ENCODE measurements at places on chromosomes 11 and 22.

GRCh38 chr11:8531312-8531711, 62.7 kb downstream of the STK33 start:
- no peak for DNase-seq

DNA sequence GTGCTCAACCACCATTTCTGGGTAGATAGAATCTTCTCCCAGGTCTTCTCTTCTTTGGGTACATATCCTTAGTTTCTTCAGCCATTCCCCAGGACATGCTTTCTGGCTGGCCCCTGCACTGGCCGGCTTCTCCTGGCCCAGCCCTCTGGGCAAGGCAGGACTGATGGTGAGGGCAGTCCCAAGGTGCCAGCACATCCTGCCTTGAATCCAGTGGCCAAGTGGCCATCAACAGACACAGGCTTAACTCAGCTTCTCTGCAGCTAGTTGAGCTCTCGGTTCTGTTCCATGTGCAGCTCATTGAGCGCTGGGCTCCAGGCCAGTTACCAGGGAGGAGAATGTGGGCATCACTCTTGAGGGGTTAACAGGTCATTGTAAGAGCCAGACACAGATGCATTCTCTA, 17.6 kb downstream of the SMIM38 start:
- no peak for DNase-seq

GRCh38 chr22:25448435-25449051, 115.9 kb upstream of the GRK3 start:
- DNase-seq, result peak; percentile 35

GRCh38 chr22:50731811-50732624, 6.0 kb upstream of the ACR start:
- peak; percentile 21 for DNase-seq

GRCh38 chr11:6228520-6228919, 5.9 kb downstream of the FHIP1B start:
- DNase-seq, result no peak

- DNase-seq, result no peak
Observed at GRCh38 chr11:68750195-68751003, 921 bp downstream of the TESMIN start.

DNA sequence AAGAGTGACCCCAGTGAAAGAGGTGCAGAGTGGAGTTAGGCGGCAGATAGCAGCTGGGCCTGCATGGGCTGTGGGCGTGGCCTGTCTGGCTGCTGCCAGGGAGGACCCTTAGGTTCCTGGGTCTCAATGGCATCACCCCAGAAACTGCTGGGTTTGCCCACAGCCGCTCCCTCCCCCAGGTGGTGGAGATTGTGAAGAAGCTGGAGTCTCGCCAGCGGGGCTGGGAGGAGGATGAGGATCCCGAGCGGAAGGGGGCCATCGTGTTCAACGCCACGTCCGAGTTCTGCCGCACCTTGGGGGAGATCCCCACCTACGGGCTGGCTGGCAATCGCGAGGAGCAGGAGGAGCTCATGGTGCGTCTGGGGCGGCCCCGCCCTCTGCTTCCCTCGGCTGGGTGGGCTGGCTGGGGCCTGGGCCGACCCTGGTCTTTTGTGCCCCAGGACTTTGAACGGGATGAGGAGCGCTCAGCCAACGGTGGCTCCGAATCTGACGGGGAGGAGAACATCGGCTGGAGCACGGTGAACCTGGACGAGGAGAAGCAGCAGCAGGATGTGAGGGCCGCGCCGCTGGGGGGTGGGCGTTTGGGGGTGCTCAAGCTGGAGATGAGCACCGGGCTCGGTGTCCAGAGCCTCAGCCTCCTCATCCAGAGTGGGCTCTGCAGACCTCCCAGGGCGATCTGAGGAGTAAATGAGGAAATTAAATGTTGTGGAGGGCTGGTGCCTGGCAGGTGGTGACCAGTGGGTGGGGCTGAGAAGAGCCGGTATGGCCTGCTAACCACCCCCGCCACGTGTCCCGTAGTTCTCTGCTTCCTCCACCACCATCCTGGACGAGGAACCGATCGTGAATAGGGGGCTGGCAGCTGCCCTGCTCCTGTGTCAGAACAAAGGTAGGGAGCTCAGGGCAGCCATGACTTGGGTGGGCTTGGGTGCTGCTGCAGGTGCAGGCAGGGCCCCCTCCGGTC, 15.0 kb downstream of the SART1 start:
- no peak for DNase-seq

DNA sequence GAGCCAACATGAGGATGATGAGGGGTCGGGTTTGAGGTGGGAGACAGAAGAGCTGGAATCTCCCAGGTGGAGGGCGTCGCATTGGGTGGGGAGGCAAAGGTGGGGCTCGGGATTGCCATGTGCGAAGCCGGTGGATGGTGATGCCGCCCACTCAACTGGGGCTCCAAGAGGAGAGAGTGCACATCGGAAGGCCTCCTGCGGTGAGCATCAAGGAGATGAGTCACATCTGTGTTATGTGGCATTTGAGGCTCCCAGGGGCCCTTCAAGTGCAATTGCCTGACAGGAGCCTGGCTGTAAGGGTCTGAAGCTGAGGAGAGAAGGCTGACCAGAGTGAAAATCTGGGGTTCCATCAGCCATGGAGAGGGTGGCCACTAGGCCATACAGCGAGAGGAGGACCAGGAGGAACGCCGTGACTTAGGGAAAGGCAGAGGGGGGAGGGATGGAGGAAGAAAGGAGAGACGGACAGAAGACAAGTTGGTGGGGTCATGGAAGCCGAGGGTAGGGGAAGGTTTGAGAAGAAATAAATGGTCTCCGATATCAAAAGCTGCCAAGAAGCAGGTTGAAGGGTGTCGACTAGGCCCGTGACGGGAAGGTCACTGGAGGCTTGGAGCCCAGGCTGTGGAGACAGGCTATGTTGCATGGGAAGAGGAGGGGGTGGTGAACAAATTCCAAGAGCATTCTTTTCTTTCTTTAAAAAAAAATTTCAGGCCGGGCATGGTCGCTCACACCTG, 21.3 kb downstream of the RASD2 start:
- DNase-seq, result peak; percentile 88

DNA sequence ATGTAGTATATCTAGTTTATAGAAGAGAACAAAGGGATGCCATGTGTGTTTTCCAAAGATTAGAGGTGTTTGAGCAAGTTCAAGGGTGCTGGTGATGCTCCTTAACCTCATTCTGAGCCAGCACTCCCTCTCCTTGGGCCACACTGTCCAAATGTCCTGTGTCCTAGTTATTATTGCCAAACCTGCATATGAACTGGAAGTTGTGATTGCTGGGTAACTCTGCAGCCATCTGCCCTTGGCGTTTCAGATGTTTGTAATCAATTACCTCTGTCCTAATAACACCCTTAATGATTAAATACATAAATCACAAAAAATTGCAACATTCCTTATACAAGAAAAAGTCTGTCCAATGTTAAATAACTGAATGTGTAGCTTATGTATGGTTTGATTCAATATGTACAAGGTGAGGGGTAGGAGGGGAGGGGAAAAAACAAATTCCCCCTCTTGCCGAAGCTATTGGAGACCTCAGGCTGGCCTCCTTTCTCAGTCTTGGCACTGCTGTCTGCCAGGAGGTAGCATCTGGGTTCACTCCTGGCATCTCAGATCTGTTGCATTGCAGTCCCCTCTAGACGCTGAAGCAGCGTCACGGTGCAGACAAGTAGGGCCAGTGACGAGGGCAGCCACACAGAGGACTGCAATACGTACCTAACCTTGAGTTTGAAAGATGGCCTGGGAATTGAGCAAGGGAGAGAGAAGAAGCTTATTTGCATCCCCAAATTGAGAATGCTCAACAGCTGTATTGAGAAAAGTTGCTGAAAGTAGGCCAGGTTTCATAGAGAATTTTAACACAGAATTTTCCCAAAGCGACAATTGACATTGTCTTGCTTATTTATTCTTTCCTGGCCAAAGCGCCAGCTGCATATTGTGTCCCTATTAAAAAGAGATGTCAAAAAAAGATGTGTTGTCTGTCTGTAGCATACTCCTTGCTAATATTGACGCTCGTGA, 89.6 kb upstream of the ARHGAP32 start:
- DNase-seq, result no peak

- DNase-seq, result no peak
Observed at GRCh38 chr22:47158457-47158856, 396.0 kb downstream of the TBC1D22A start.

DNA sequence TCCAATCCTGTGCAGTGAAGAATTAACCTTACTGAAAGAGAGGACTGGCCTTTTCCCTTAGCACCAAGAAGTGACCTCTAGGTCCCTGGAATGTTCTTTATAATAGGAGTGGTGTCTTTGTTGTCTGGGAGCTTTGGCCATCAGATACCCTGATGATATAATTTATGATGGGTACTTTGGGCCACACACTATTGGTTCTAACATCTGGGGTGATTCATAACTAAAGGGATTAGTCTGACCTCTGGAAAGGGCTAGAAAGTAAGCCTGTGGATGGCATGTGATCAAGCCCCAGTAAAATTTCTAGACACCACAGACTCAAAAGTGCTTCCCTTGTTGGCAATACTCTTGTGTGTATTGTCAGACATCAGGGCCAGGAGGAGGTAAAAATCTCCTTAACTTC, 891.2 kb downstream of the KCNA4 start:
- no peak for DNase-seq

DNA sequence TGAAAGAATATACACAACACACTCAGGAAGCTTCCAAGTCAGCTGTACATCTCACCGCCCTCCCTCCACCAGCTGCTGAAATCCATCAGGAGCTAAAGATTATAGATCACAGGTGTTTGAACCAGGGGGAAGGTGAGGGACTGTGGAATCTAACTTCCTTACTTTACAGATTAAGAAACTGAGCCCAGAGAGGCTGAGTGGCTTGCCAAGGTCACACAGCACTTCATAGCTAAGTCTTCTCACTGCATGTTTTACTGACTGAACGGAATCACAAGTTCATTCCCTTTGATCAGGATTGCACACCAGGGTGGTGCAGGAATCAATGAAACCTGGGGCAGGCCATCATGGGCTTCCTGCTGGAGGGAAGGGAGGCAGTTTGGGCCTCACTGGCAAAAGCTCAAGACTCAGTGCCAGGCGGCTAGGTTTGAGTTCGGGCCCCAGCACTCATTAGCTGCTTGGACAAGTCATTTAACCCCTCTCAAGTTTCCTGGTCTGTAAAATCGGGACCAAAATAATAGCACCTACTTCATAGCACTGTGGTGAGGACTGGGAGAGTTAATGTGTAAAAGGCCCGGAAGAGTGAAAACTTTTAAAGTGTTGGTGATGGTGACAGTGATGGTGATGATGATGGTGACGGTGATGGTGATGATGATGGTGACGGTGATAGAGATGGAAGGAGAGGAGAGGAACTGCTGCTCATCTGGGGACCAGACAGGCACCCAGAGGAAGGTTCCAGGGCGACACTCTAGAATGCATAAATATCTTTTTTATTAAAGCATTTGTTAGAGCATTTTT, 8.2 kb downstream of the CD5 start:
- no peak for DNase-seq

DNA sequence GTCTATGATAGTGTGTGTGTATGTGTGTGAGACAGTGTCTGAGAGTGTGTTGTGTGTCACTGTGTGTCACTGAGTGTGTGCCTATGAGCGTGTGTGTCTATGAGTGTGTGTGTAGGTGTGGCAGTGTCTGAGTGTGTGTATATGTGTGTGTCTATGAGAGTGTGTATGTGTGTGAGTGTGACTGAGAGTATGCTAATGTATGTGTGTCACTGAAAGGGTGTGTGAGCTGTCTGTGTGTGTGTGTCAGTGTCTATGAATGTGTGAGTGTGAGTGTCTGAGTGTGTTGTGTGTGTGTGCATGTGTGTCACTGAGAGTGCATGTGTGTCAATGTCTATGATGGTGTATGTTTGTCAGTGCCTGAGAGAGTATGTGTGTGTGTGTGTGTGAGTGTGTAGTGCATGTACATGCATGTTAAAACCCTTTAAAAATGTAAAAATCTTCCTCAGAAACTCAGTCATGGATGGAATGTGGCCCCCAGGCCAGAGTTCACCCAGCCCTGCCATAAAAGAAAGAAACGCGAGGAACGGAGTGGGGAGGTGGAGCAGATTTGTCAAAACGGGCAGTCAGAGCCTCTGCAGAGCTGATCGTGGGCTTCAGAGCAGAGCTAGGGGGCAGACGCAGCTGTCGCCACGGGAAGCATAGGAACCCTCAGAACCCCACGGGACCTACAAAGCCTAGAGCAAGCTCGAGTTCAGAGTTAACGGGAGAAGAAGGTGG, 218.8 kb downstream of the CTTN start:
- no peak for DNase-seq

DNA sequence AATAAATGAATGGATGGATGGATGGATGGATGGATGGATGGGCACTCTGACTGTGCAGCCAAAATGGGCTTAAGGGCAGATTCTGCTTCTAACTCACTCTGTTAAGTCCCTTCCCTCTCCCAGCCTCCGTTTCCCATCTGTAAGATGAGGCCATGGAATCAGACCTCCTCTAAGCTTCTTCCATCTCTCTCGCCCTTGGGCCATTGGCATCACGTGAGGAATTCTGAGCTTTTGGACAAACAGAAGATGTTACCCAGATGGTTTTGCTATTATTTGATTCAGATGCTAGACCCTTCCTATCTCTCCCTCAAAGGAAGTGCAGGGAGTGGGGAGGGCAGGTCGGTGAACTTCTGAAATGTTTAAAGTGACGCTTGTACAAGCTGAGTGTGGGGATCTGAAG, 4.0 kb upstream of the CYTH4 start:
- DNase-seq, result no peak

DNA sequence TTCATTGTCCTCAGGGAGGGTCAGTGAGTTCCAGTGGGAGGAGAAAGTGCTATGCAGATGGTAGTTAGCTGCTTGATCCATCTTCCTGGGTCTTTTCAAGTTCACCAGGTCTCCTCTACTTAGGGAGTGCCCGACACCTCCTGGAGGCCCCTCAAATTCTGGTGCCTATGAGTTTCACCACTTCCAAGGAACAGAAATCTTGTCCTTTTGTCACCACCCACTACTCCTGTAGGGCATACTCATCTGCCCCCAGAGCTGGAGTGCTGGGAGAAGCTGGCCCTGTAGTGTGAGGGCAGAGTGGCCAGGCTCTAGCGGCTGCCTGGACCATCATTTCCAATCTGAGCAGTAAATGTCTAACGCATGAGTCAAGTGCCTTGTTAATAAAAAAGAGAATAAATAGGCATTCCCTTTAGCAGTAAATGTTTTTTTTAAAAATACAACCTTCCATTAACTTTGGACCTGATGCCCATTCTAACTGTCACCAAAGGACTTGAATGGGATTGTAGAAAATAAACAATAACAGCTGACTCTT, 12.5 kb downstream of the IRAG1 start:
- no peak for DNase-seq

- DNase-seq, result no peak
Observed at GRCh38 chr11:132876239-132876638, 656.1 kb downstream of the OPCML start.

DNA sequence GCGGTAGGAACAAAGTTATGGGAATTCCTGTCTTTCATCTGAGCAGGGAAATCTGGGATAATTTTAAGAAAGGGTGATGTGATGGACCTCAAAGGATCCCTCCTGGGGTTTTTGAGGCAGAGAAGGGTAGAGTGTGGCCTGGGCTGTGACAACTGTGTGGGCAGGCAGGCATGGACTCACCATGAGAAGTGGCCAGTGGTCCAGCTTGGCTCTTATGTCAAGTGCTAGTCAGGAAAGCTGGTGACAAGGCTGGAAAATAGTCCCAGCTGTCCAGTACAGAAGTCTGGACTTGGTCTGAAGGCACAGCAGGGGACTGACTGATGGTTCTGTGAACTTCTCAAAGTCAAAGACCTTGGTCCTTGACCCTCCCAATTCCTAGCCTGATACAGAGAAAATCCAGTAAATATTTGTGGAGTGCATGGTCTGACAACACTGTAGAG, 1.7 kb downstream of the PPFIBP2 start:
- DNase-seq, result no peak

Data from fibroblast of skin of right biceps (primary cell).